Activated T-helper 9 cell treated with anti-CD3 and anti-CD28 coated beads, Interleukin-2, amount 50 U/mL, for 16 hours (primary cell): ENCODE measurements at places on chromosomes 1 and 21.

GRCh38 chr1:44714944-44715571 is 15.9 kb downstream of the RNU5D-1 start:
- peak; percentile 42 for DNase-seq

- DNase-seq = peak; percentile 25
Observed at GRCh38 chr1:150127868-150128267, 21.8 kb upstream of the PLEKHO1 start.

DNA sequence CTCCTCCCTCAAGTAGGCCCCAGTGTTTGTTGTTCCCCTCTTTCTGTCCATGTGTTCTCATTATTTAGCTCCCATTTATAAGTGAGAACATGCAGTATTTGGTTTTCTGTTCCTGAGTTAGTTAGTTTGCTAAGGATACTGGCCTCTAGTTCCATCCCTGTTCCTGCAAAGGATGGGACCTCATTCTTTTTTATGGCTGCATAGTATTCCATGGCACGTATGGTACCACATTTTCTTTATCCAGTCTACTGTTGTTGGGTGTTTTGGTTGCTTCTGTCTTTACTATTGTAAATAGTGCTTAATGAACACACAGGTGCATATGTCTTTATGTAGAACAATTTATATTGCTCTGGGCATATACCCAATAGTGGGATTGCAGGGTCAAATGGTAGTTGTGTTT is 232.9 kb downstream of the TPR start:
- DNase-seq = no peak

GRCh38 chr1:39413902-39414528 is 77.4 kb upstream of the BMP8A start:
- no peak for DNase-seq

GRCh38 chr1:157781048-157781447 is 4.1 kb upstream of the FCRL2 start:
- no peak for DNase-seq

GRCh38 chr1:162631546-162632191 is 595 bp upstream of the DDR2 start:
- no peak for DNase-seq

GRCh38 chr1:54137534-54138061 is 15.2 kb downstream of the CDCP2 start:
- no peak for DNase-seq

DNA sequence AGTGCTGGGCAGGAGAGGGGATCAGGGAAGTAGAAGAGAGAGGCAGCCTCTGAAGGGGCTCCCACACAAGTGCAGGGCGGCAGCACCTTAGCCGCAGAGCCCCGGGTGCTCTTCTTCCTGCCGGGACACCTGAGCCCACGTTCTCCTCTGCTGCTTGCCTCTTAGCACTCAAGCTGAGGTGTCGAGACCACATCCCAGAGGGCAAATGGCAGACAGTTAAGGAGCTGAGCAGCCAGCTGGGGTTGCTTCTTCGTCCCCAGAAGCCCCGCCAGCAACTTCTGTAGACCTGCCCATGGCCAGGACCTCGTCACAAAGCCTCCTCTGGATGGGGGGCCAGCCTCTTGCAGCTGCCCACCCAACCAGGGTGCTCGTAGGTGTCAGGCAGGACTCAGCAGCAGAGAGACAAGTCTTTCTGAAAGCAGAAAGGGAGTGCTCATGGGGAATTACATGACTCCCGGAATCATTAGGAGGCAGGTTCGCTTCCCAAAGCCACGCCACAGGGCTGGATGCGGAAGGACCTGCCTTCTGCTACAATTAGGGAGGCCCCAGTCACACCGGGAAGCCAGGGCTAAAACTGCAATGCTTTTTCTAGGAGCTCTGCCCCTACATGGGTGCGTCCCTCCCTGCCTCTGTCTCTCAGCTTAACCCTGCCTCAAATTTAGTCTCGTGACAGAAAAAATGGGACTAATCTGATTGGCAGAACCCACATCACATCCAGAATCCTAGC is 141.4 kb upstream of the RAB4A start:
- DNase-seq = no peak

DNA sequence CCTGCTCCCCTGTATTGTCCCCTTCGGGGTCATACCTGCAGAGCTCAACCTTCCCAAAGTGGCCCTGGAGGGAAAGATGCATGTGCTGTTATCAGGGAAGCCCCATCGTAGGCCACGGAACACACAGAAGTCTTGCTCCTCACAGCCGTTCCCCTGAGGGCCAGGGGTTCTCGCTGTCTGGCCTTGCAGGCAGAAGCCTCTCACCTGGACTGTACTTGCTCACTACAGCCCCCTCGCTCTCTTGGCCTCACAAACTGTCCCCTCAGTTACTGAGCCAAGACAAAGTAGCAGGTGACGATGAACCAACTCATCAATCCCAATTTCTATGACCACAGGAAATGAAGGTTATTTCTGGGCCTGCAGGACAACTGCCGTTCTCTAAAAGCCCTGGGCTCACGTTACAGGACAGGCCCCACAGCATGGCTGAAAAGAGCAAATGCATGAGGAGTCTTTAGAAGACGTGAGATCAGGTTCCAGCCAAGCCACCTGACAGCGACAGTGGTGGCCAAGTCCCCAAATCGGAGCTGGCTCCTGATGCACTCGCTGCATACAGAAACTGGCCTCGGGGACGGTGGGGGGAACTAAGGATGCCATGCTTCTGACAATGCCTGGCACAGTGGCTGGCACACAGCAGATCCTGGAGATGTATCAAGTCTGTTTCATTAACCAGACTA is 95.0 kb downstream of the RAVER2 start:
- no peak for DNase-seq

- no peak for DNase-seq
Observed at GRCh38 chr1:45968941-45969666, 163.3 kb downstream of the PIK3R3 start.
